ENCODE measurements at places on chromosomes 16 and 17.

- peak; percentile 48 for DNase-seq
These were observed 5.9 kb downstream of the CTF1 start for GRCh38 chr16:30902029-30902972.

DNA sequence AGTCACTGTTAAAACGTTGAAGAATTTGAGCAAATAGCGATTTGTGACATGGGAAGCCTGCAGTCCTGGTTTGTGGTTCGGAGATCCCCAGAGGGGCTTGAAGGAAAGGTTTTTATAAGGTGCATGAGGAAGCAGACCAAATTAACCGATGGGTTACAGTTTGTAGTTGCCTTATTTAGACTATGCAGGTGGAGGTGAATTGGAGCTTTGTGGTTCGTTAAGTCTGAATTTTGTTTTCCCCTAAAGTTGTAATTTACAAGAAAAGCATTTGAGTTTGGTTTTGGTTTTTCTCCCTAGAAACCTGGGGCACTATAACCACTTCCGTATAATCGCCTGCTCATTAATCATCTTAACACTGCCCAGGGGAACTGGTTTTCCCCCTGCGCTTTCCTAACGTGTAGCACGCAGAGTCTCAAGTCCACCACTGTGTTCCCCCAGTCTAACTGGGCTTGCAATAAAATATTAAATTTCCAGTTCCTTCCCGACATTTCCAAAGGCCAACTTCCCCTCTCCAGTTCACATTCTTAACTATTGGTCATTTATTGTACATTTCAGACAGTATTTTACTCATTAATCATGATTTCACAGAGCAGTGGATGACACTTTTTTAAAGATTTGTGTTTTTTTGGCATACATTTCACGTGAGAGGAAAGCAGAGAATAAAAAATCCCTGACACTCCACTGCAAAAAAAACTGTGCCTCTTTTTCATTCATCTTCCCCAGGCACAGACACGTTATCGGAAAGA, 932 bp downstream of the ZNF267 start:
- DNase-seq = peak; percentile 44

DNA sequence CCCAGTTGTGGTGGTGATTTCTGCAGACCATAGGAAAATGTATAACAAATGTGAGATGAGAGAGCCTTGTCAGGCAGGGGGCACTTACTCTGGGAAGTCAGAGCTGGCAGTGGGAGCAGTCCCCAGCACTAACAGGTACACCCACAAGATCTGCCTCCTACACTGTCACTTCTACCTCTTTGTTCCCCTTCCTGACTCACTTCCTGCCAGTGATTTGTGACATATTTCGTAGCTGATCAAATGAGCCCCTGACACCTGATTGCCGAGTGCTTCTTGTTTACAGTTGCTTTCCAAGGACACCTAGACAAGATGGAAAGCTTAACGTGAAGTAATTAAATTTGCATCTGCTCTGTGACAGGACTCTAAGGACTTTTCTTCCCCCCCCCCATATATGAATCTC, 40.5 kb downstream of the FTO start:
- DNase-seq = no peak

DNA sequence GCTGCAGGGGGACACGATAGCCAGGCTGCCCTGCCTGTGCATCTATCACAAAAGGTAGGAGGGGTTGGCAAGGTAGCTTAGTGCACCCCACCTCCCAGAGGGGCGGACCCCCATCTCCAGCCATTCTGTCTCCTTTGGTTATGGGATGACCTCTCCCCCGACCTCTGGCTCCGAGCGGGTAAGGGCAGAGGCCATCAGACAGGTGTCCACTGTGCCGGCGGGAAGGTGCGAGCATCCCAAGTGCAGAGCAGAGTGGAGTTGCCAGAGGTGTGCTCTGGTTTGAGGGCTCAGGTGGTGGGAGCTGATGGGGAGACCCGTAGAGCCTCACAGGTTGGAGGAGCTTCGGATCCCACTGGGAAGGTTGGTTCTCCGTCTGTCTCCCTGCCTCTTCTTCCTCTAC, 11.7 kb downstream of the LDHD start:
- DNase-seq = no peak

DNA sequence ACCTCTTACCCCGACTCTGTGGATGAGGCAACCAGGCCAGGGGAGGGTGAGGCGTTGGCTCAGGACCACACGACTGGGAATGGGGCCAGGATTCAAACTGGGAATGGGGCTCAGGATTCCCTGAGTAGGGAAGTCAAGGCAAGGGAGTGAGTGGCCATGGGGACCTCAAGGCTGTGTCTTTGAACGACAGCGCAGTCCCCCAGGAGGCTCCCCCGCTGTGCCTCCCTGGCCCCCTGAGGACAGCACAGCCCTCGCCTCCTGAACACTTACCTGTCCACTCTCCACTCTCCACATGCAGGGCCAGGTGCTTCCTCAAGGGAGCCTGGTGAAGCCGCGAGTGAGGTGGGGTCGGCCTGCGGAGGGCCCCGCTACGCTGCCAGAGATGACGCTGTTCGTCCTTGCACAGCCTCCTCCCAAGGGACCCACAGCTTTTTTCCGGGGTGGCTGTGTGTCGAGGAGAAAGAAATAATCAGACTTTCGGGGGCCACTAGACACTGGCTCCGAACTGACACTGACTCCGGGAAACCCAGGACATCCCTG, 6.9 kb downstream of the ZNF469 start:
- DNase-seq = no peak

GRCh38 chr17:29483503-29483902, 83.3 kb downstream of the ABHD15 start:
- no peak for DNase-seq

DNA sequence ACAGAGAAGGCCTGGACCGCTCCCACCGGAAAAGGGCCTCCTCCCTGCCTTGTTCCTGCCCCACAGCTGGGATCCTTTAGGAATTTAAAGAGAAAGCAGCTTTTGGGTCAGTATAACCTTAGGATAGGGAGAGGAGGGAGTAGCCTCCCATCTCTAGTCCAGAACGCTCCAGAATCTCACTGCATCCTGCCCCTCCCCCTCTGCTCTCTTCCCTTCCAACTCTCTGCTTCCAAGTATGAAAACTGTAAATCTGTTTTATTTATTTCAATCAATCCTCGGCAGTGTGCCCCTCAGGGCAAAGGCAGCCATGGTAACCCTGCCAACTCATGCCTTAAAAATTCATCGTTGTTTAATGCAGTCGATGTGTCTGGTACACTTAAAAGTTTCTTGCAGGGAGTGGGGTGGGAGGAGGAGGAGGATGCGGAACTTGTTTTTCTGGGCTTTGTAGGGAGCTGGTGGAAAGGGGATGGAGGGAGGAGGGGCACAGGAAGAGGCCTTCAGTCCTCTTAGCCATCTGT, 21.2 kb upstream of the MTSS2 start:
- no peak for DNase-seq

- DNase-seq = no peak
These were observed 223.0 kb downstream of the NTN1 start for GRCh38 chr17:9244066-9245052.

DNA sequence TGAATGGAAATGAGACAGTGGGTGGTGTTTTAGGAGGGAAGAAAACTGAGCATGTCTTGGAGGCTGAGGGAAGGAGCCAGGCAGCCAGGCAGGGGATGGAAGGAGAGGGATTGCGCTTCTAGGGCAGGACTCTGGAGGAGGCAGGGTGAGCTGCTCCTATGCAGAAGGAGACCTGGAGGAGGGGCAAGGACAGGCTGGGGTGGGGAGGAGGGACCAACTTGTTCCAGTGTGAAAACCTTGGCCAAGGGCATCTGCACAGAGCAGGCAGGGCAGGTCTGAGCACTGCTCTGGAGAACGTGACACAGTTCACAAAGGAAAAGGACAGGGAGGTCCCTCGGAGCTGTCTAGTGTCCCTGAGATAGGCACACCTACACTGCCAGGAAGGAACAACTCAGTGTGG, 5.5 kb downstream of the GALK1 start:
- no peak for DNase-seq
